Cortex of kidney (tissue), 1 donor: ENCODE measurements at places on chromosomes 1 and 21.

DNA sequence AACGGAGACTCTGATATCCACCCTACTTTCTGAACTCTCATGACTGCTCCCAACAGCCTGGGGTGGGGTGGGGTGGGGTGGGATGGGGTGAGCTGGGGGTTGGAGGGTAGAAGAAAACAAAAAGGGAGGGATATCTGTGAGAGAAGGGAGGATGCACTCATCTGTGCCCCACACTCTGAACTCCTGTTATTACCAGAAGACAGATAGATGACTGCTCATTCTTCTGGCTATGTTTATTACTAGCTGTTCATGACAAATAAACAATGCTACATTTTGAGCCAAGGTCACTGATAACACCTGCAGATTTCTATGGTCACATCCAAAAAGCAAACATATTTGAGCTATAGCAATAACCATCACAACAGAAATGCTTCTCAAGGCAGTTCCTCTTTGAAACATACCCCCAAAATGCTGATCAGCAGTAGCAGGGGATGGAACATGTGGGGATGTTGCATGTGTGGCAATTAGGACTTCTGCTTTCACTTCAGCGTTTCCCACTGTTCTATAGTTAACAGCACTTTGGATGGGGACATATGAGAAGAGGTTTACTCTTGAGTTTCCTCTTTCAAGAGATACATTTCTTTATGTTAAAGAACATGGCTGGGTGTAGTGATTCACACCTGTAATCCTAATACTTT lies 43.3 kb downstream of the GPR3 start:
- DNase-seq, result no peak

GRCh38 chr1:119316870-119317416 lies 51.6 kb upstream of the HAO2 start:
- DNase-seq, result no peak

- no peak for DNase-seq
Observed at GRCh38 chr21:37550157-37550556, 183.6 kb downstream of the DYRK1A start.

GRCh38 chr1:58717979-58718378 lies 18.1 kb upstream of the MYSM1 start:
- no peak for DNase-seq

DNA sequence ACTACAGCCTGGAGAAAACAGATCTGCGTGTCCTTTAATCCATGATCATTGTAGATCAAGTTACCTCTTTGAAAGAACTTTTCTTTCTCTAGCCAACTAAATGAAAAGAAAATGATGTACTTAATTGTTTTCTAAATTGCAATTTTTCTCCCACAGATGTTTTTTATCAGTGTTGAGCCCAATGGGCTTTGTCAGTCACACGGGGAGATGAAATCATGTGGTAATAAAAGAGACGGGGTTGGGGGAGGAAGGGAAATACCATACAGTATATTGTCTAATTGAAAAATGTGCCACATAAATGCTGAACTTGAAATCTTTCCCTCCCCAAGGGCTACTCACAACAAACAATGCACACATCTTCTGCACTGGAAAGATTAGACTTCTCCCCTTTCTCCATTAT lies 58.4 kb downstream of the NTMT2 start:
- no peak for DNase-seq

DNA sequence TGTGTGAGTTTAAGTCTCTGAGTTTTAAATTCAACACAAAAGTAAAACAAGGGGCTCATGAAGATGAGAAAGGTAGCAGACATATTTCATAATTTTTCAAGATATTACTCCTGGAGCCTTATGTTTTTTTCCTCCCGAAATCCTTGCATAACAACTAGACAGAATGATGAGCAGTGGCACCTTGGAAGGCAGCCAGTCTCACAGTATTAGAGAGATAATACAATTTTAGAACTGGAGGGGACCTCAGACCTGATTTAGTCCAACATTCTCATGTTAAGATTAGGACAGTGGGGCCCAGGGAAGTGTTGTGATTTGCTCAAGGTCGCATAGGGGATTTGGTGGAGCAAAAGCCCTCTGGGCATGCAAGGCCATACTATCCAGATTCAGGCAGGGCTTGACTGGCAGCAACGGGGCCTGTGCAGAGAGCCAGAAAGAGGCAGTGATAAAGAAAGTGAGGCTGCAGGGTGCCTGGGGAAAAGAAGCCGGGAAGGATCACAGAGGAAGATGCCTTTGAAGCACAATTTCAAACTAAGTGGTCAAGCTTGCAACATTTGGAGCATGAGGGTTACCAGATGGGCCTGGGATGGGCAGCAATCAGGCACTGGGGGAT lies 31.4 kb upstream of the BCL9 start:
- DNase-seq, result no peak

DNA sequence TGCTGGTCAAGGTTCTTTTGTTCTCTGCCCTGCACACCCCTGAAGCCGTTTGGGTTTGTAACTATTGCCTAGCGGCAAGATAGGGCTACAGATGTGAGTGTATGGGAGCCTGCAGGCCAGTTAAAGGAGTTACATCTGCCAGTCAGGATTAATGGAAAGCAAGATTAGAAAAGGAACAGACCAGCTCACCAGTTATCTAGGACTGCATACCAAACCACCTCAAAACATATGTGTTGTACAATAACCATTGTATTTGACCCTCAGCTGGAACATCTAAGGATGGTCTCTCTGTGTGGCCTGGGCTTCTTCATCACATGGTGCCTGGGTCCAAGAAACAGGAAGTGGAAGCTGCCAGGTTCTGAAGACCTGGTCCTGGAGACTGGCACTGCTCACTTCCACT lies 52.5 kb upstream of the FBXO28 start:
- DNase-seq, result no peak

GRCh38 chr1:181423301-181423918 lies 59.9 kb upstream of the CACNA1E start:
- DNase-seq, result no peak
